ENCODE measurements at places on chromosomes 6 and 20.

GRCh38 chr6:125526007-125526720 lies 223.3 kb upstream of the HEY2 start:
- no peak for DNase-seq

DNA sequence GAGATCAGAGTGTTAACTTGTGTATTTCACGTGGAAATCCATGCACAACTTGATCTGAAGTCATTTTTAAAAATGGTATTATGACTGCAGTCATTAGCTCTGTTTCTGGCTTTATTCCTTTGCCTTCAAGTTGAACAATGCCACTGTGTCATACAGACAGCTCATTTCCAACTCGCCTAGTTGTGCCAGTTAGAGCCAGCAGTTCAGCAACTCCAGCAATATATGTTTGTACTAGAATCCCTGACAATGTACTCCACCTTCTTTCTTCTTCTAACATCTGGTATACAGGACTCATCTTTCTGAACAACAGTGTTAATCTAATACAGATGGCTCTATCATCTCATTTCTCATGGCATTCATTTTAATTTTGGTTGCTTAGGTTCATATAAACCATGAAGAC lies 418.3 kb upstream of the POU3F2 start:
- no peak for DNase-seq

DNA sequence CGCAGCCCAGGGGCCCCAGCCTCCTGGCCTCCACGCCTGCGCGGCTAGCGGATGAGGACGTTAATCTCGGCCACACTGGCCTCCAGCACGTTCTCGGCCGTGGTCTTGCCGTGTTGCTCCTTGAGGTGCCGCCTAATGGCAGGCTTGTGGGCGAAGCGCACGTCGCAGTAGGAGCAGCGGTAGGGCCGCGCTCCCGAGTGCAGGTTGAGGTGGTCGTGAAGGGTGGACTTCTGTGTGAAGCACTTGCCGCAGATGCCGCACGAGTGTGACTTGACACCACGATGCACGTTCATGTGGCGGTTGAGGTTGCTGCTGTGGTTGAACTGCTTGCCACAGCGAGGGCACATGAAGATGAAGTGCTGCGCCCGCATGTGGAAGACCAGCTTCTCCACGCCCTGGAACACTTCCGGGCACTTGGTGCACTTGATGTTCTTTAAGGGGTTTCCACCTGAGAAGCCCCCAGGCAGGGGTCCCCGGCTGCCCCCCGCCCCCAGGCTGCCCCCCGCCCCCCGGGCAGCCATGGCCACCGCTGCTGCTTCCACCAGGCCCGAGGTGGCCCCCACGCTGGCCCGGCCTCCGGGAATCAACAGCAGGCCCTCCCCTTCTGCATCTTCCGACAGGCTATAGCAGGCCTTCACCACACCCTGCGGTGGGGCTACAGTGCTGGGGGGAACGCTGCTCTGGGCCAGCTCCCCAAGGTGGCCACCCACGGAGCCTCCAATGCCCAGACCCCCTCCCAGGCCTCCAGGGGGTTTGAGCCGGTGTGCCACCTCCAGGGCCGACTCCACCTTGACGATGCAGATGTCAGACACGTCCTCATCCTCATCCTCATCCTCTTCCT lies 1.8 kb downstream of the ZBTB12 start:
- DNase-seq = no peak

DNA sequence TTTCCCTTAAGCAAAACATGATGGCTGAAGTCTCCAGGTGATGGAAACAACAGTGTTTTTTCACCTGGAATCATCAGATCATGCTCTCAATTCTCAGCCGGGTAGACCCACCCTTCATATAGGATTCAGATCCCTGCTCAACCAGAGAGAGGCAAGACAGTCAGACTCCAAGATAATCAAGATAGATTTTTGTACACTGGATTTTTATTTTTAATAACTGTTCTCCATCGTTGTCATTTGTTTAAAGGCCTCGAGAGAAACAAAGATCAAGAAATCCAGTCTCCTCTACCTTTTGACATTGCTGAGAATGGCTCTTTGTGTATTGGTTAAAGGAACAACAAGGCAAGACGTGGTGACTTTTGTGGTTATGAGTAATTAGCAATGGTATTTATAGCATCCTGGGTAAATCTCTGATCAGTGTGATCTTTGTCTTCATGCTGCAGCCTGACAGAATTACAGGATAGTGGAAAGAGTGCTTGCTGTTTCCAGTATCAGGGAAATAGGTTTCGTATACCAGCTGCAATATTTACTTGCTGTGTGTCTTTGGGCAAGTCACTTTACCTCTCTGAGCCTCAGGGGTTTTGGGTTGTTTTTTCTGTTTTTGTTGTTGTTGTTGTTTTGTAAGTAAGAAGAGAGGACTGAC lies 29.9 kb downstream of the ID4 start:
- peak; percentile 95 for DNase-seq

Measured in M059J (cell line).